Left cardiac atrium (tissue), 4 donors: ENCODE measurements at places on chromosomes 7 and 10. TPM values are rescaled to one million over a fixed set of nuclear protein-coding genes. Genes with fewer than 3 reads are reported as not detected.

GARIN1A gene
- total RNA-seq: 2.1 TPM

CCDC7 gene
- 29.3 TPM for total RNA-seq

PPP1R3A gene
- total RNA-seq: 61.4 TPM

CROT gene
- 5.3 TPM for total RNA-seq

SH2D4B gene
- not detected for total RNA-seq
